Sigmoid colon (tissue), 7 donors: ENCODE measurements at places on chromosomes 3 and 15. TPM values are rescaled to one million over a fixed set of nuclear protein-coding genes. Genes with fewer than 3 reads are reported as not detected.

DNA sequence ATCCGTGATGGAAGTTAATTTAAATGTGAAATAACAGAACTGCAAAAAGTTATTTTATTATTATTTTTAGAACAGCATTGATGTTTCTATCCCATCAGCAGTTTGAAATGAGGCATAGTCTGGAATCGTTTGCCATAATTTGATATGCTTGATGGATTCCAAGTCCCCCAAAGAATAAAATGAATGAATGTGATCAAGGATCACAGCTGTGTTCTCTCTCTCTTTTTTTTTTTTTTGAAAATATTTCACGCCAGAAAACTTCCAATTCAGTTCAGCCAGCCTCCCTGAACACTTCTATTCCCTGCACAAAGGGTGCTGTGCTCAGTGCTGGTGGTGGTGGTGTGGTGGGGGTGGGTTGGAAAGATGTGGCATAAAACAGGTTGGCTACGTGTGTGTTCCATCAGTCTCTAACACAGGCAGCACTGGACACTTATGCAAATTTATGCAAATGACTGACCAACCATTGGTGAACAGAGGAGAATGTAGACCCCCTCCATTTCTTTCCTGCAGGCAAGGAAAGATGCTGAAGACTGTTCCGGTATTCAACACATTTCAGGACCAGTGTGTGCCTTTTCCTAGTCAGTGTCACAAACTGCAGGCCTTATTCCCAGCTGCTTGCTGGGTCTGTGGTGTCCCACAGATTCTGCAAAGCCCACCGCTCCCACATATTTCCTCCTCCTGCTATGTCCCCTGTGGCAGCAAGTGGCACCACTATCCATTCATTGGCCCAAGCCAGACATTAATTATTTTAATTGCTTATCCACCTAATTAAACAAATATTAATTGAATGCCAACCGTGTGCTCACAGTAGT is 10.6 kb downstream of the ARNT2 start:
- H3K4me3 ChIP-seq = no peak overlapping the region
- peaks cover 8% of the 10 kb centered on the region for H3K4me1 ChIP-seq
- no peaks in the 10 kb centered on the region for H3K27me3 ChIP-seq
- no peak overlapping the region for H3K27ac ChIP-seq

The MANF gene
- total RNA-seq = 21.0 TPM

The SLC12A8 gene
- total RNA-seq = not detected

The GNB5 gene
- 31.9 TPM for total RNA-seq

DNA sequence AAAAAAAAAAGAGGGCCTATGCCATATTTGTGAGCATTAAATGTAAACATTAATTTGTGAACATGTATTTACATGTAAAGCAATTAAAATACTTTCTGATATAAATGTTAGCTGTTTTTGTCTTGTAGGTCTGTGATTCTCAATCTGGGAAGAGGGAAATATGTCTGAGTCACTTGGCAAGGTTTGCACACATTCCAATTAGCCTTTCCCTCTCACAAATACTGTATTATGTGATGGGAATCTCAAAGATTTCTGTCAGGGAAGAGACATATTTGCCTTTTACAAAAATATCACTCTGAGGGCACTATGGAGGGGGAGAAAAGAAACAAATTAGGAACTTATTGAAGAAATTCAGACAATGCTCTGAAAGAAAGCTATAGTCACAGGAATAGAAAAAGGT is 483.6 kb downstream of the GBE1 start:
- no peaks in the 10 kb centered on the region for H3K4me1 ChIP-seq
- no peak for DNase-seq
- H3K27me3 ChIP-seq = no peaks in the 10 kb centered on the region

DNA sequence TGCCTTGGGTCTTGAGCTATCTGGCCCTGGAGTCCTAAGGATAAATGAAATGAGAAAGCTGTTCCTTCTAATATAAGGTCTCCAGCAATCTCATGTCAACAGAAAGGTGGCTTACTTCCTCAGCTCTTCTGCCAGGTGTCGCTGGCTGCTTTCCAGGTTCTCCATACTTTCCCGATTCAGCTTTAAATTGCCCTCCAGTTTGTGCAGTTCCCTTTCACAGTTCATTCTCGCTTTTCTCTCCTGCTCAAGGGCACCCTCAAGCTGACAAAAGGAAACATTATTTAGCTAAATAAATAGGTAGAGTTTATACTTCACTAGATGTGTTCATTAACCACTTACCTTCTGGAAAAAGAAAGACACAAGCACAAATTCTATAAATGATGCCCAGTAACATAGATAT is 73.0 kb downstream of the MYH15 start:
- H3K4me1 ChIP-seq = no peaks in the 10 kb centered on the region
- H3K27me3 ChIP-seq = no peaks in the 10 kb centered on the region
- no peak for DNase-seq
- H3K36me3 ChIP-seq = no peaks in the 10 kb centered on the region

DNA sequence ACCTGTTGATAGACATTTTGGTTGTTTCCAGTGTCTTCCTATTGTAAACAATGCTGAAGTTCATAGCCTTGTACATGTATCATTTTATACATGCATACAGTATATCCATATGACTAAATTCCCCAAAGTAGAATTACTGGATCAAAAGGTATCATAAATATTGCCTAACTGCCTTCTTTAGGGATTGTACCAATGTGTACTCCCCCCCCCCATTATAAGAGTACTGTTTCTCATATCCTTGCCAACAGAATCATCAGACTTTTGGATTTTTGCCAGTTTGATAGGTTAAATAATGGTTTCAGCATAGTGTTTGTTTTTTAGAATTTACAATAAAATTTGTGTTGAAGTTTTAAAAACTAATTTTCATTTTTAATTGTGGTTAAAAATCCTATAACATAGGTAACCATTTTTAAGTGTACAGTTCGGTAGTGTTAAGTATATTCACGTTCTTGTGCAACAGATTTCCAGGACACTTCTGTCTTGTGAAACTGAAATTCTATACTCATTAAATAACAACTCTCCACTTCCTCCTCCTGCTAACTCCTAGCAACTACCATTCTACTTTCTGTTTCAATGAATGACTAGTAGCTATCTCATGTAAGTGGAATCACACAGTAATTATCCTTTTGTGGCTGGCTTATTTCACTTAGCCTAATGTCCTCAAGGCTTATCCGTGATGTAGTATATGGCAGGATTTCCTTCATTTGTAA is 30.8 kb upstream of the MAP3K13 start:
- no peak overlapping the region for H3K4me3 ChIP-seq
- H3K4me1 ChIP-seq = no peaks in the 10 kb centered on the region
- DNase-seq = no peak
- H3K27me3 ChIP-seq = no peaks in the 10 kb centered on the region
- H3K36me3 ChIP-seq = no peaks in the 10 kb centered on the region
- no peak overlapping the region for H3K27ac ChIP-seq

DNA sequence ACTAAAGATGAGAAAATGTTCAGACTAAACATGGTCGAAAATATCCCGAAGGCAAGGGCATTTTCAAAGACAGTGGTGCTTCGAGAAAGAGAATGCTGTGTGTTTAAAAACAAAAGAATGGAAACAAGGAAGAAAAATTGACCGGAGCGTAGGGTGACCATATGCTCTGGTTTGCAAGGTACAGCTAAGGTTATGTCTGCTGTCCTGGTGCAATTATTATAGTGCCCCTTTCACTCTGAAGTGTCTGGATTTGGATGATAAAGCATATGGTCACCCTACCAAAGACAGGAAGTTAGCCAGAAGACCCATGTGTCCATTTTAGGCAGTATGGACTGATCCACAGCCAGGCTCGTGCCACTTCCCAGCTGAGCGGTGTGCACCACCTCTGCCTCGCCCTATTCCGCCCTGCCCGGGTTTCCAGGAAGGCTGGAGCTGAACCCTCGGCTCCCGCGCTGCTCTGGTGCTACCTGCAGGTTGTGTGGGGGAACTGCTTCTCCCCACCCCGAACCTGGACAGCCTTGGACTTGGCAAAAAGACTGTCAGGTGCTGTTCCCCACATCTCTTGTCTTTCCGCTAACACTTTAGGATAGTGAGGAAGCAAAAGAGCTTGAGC is 25.2 kb downstream of the GOLGA6D start:
- peaks cover 12% of the 10 kb centered on the region for H3K27me3 ChIP-seq
- H3K4me3 ChIP-seq = no peak overlapping the region
- H3K36me3 ChIP-seq = no peaks in the 10 kb centered on the region
- DNase-seq = peak; percentile 64
- no peak overlapping the region for H3K27ac ChIP-seq

DNA sequence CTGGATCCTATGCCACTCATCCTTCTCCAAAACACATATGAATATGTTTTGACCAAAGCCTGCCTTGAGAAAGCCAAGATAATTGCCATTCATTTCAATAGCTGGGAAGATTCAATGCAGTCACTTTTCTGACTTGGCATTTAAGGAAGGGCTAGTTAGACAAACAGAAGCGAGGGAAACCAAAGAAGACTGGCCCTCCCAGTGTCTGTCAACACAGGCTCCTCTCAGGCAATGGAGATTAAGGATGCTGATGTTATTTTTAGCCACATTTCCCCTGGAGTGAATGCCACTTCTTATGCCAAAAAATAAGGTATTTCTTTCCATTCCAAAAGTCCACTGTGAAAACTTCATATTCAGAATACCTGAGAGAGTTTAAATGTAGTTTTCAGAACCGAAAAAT is 101.7 kb downstream of the P3H2 start:
- no peaks in the 10 kb centered on the region for H3K36me3 ChIP-seq
- H3K27ac ChIP-seq = no peak overlapping the region
- no peak overlapping the region for H3K4me3 ChIP-seq
- no peak for DNase-seq
- no peaks in the 10 kb centered on the region for H3K27me3 ChIP-seq
- H3K4me1 ChIP-seq = no peaks in the 10 kb centered on the region

DNA sequence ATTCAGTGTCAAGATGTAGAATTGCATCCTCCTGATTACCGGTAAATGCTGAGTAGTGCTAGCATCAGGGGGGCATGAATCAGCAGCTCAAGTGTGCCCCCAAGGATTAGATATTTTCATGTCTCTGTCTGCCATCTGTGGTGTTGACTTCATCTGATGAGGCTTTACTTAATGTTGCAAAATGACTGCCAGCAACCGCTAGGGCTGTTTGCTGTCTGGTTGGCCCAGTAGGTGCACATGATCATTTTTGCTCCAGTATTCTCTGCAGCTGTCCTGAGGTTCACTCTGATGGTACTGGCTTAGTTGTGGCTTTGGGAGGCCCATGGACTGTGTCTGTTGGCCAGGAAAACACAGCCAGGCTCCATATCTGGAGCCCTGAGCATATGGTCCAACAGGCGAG is 316.4 kb downstream of the SOX2 start:
- H3K27ac ChIP-seq = no peak overlapping the region
- no peaks in the 10 kb centered on the region for H3K4me1 ChIP-seq
- H3K36me3 ChIP-seq = no peaks in the 10 kb centered on the region
- no peaks in the 10 kb centered on the region for H3K27me3 ChIP-seq

The MAGI1 gene
- 54.0 TPM for total RNA-seq

DNA sequence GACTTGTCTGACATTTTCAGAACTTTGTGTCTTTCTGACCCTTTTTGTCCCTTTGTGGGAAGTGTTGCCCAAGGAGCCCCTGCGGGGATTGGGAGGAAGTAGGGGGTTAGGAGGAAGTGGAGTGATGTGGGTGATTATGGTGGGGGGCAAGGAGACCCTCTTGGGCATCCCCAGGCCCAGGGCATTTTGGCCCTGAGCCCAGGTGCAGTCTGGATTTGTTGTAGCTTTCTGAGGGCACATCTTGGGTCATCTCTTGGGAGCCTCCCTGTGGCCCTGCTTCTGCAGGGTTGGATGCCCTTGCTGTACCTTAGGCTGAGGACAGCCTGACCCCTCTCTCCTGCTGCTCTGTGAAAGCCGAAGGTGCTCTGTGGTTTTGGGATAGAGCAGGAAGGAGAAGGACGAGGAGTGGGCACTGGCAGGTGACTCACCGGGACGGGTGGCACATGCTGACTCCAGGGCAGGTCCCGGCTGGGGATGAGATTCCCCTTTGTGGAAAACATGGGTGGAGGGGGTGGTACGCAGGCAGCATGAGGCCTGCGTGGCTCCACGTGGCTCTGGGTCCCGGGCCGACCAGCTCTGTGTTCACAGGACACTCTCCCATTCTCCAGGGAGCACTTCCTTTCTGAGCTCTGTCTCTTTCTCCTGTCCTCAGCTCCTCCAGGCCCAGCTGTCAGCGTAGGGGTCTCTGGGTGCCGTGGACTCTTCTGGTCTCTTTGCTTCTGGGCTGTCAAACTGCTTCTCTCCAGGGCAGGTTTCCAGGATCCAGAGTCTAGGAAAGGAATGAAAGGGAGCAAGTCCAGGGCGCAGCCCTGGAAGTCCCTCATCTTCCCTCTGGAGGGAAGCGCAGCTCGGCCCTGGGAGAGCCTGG is 11.8 kb downstream of the CD276 start:
- no peaks in the 10 kb centered on the region for H3K36me3 ChIP-seq
- no peak overlapping the region for H3K4me3 ChIP-seq
- H3K27ac ChIP-seq = peak overlapping the region; percentile 21
- H3K27me3 ChIP-seq = no peaks in the 10 kb centered on the region
- H3K4me1 ChIP-seq = peaks cover 51% of the 10 kb centered on the region

GRCh38 chr15:70087708-70088352 is 9.9 kb downstream of the TLE3 start:
- H3K27ac ChIP-seq = peak overlapping the region; percentile 43
- peaks cover 11% of the 10 kb centered on the region for H3K36me3 ChIP-seq
- DNase-seq = no peak
- H3K4me1 ChIP-seq = peaks cover 58% of the 10 kb centered on the region

DNA sequence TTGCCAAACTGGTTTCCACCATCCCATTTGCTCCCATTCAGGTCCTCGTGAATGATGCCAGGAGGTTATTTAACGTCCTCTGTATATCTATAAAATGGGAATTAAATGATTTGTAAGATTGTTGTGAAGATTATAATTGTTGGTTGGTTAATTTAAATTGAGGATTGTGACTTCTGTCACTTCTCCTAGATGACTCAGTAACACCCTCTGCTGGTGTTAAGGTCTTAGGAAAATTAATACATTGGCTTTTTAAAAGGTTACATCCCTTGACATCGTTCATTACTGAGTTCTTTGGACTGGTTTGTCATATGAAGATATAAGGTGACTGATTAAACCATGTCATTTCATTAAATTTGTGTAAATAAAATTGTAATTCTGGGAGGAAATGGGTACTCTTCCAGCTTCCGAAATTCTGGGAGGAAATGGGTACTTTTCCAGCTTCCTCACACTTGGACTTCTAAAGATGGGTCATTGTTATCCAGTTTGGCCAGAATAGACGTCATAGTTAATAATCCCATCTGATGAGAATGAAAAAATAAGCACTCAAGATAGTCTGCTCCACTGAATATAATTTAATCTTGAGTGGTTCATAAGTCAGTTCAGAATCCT is 33.3 kb upstream of the PAQR5 start:
- H3K27me3 ChIP-seq = no peaks in the 10 kb centered on the region
- H3K4me1 ChIP-seq = no peaks in the 10 kb centered on the region
- peaks cover 11% of the 10 kb centered on the region for H3K36me3 ChIP-seq
- DNase-seq = no peak
- H3K27ac ChIP-seq = no peak overlapping the region

- no peaks in the 10 kb centered on the region for H3K36me3 ChIP-seq
- no peak overlapping the region for H3K27ac ChIP-seq
- peaks cover 49% of the 10 kb centered on the region for H3K4me1 ChIP-seq
- H3K4me3 ChIP-seq = no peak overlapping the region
Measured at GRCh38 chr3:177110895-177111294, 86.4 kb downstream of the TBL1XR1 start.
